Activated naive CD4-positive, alpha-beta T cell treated with anti-CD3 and anti-CD28 coated beads, Interleukin-2, amount 10 ng/mL, durations not matched to agents 5 hours and 36 hours (primary cell): ENCODE measurements at places on chromosomes 6 and 20. TPM values are rescaled to one million over a fixed set of nuclear protein-coding genes. Genes with fewer than 3 reads are reported as not detected.

The MACROD2 gene
- not detected for total RNA-seq

The RRBP1 gene
- total RNA-seq: 53.4 TPM

The NHLRC1 gene
- total RNA-seq: 0.55 TPM

The KIAA1755 gene
- total RNA-seq: not detected

The CCN6 gene
- total RNA-seq: not detected

The CCN5 gene
- total RNA-seq: not detected

The HLA-DQB2 gene
- total RNA-seq: not detected

The C20orf204 gene
- 2.7 TPM for total RNA-seq

The DLL1 gene
- 0.87 TPM for total RNA-seq

The LY6G6C gene
- not detected for total RNA-seq

The SPATS1 gene
- total RNA-seq: not detected

The VSTM2L gene
- total RNA-seq: not detected

The KCNQ5 gene
- total RNA-seq: 5.9 TPM

The CCDC170 gene
- not detected for total RNA-seq

The NKX2-2 gene
- total RNA-seq: not detected

The SLC16A10 gene
- 2.7 TPM for total RNA-seq

The BFSP1 gene
- 0.53 TPM for total RNA-seq

The CST7 gene
- 51.6 TPM for total RNA-seq

The TRIM10 gene
- total RNA-seq: not detected

The POLR3F gene
- total RNA-seq: 8.0 TPM
